Kidney epithelial cell (primary cell): ENCODE measurements at places on chromosomes 4 and X.

DNA sequence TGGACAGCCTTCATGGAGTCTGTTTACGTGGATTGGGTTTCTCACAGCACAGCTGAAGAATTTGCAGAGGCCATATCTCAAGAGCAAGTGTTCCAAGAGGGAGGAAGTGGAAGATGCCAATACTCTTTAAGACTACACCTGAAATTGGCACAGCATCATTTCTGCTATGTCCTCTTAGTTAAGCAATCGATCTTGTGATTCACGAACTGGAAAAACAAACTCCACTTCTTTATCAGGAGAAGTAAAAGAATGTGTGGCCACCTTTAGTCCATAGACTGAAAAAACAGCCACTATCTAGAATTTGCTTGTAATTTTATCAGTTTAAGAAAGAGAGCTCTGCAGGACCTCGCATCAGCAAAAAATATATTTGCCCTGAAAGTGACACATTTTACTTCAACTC lies 473.1 kb upstream of the ATOH1 start:
- no peak for DNase-seq

GRCh38 chr4:95838192-95838591 lies 1.7 kb upstream of the PDHA2 start:
- no peak for DNase-seq

DNA sequence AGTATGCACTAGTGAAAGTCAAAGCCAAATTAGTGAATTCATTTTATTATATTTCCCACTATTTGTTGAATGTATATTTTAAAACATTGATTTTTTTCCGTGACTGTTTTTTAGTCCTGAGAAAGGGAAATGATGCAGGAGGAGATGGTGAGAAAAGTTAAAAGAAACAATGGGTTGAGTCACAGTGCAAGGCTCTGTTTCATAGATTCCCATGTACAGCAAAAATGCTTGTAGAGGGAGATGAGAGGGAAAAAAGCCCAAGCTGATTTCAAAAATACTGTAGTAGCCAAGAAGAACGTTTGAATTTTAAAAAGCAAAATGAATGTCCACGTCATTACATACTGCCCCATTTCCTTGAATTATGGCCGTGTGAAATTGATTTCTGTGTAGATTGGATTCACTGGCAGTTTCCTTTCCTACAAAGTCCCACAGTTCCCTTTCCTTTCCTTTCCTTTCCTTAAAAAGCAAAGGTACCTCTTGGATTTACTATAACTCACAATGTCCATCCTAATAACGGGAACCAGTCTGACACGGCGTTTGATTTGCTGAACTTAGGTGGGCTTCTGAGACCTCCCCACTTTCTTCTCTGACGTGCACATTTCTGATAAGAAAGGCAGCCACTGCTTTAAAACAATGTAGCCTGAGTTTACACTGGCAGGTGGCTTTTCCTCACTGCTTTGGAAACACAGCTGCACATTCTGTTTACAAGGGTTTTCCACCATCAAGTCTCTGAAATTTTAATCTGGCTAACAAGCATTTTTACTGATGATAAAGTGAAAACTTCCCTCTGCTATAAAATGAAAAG lies 63.7 kb downstream of the SPCS3 start:
- DNase-seq: no peak

- no peak for DNase-seq
Observed at GRCh38 chrX:49147282-49147681, 15.3 kb upstream of the MAGIX start.

GRCh38 chrX:18931972-18932371 lies 51.9 kb downstream of the PHKA2 start:
- no peak for DNase-seq

GRCh38 chrX:40887476-40887875 lies 152.1 kb upstream of the MED14 start:
- no peak for DNase-seq

GRCh38 chr4:18630218-18631110 lies 608.9 kb upstream of the LCORL start:
- DNase-seq: no peak

DNA sequence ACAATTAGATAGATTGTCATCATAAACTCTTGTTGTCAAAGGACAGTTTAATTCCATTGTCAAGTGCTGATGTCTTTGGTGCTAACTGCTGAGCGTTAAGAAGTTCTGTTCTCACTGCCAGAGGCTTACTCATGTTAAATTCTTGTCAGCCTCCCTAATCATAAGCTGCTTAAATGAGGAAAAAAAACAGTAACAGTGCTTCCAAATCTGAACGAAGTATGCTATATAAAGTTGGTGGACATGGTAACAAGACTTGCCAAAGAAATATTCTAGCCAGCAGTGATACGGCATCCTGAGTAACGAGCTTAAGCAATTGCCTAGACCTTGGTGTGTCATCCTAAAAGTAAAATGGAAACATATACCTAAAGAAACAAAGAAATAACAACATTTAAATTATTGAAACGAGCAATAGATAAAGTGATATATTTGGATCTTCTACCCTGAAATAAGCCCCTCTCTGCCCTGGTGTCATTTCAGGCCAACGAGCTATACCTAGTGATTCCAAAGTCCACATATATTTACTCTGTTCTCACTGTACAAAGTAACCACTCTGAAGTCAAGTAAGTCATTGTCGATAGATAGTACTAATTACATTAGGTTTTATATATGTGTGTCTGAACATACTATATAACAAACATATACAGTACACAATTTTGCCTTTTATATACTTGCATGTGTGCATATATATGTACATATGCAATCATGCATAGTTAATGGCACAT lies 339.7 kb upstream of the HS3ST1 start:
- no peak for DNase-seq

- no peak for DNase-seq
Observed at GRCh38 chr4:111494971-111495370, 650.3 kb upstream of the FAM241A start.

GRCh38 chr4:74317616-74318246 lies 9.5 kb downstream of the EPGN start:
- no peak for DNase-seq

DNA sequence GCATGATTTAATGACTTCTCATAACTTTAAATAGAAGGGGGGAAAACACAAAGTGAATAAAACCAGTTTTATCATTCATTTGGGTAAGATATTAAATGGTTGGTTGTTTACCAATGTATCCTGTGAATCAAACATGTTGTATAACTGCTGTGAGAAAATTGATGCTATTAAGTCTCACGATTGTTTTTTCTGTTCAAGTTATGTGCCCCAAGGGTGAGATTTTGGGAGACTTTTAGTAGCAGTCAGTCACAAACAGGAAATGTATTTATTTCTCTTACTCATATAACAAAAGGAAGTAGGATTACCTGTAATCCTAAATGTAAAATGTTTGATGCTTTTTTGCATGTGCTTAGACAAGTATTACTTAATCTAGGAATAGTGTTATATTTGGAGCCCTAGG lies 39.2 kb downstream of the MTHFD2L start:
- DNase-seq: no peak

DNA sequence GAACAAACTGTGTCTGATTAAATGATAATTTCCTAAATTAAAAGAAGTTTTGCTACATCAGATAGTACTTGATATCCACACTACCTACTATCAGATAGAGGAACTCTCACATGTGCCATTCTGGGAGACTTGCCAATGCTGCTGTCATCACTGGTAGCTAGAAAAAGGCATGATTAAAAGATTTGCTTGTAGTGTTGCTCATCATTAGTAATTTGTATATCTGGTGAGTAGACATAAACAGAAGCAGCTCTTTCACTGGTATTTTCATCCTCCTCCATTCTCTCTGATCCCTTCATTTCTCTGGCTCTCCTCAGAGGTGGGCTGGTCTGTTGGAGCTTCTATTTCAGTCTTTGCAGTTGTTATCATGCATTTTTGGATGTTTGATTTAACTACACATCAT lies 56.0 kb downstream of the SPRY1 start:
- DNase-seq: peak; percentile 69

DNA sequence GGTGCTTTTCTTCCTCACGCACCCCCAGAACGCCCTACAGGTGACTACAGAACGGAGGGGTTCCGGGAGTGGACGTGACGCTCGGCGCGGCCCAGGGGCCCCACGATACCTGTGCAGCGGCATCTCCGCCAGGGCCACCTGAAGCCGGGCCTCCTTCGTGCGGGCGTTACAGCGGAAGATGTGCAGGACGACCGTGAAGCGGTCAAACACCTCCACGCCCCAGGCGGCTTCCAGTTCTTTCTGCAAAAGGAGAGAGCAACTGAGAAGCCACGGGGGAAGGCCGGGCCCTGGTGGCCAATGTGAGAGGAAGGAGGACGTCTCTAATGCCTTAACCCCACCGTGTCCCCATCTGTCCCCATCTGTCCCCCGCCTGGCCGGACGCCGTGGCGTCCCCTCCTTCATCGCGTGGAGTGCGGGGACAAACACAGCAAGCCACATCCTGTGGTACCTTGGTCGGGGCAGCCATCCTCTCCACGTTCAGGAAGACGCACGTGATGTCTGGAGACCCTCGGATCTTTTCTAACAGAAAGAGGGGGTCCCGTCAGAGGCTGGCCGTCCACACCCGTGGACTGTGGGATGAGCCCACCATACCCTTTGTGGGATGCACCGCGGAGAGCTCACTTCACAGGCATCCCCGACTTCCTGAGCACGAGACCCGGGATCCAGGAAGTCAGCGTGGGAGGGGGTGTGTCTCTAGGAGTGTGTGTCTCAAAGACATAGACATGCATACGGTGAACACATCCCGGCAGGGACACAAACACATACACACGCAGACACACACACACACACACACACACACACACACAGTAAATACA lies 3.6 kb downstream of the GTPBP6 start:
- no peak for DNase-seq

- DNase-seq: peak; percentile 29
Observed at GRCh38 chrX:131704136-131704695, 160.3 kb downstream of the OR13H1 start.

DNA sequence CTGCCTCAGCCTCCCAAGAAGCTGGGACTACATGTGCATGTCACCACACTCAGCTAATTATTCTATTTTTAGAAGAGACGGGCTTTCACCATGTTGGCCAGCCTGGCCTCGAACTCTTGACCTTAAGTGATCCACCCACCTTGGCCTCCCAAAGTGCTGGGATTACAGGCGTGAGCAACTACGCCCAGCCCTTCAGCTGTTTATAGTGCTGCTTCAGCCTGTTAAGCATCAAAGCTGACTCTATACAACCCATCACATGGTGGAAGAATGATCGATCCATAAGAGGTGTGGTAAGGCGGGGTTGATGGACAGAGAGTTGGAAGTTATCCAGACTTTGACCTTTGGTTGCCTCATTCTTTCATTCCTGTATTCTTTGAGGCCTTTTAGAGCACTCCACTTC lies 56.2 kb upstream of the RAPGEF2 start:
- no peak for DNase-seq
